ENCODE measurements at places on chromosomes 3 and 15.

DNA sequence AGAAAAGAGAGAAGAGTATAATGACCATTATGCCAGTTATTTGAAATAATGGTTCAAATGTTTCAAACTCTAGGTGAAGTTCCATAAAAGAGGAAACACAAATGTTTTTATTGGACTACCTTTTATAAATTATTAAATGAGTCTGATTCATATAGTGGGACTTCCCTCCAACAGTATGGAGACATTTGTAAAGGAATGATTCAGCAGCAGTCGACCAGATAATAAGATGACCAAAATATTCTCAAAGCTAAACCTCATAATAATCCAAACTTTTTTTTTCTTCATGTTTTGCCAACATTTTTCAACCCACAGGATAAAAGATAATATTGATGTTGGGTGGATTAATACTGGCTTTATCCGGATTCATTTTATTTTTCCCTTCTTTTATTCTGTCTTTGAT is 18.8 kb downstream of the TIPARP start:
- DNase-seq = no peak

DNA sequence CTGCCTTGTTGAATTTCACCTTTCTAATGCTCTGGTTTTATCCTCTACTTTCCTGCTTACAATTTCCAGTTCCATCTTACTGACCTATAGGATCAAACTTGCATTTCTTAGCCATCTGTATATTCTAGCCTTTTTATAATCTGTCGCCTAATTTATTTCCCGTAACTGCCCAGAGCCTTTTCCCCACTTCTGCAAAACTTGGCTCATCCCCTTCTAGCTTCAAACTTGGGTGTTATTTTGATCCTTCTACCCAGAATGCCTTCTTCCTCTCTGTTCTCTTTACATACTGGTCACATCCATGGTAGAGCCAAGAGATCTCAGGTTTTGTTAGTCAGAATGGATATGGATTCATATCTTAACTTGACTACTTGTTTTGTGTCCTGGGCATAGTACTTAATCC is 2.6 kb downstream of the SACM1L start:
- DNase-seq = no peak

- peak; percentile 91 for DNase-seq
These were observed 567 bp downstream of the TOP2B start for GRCh38 chr3:25663869-25664811.

DNA sequence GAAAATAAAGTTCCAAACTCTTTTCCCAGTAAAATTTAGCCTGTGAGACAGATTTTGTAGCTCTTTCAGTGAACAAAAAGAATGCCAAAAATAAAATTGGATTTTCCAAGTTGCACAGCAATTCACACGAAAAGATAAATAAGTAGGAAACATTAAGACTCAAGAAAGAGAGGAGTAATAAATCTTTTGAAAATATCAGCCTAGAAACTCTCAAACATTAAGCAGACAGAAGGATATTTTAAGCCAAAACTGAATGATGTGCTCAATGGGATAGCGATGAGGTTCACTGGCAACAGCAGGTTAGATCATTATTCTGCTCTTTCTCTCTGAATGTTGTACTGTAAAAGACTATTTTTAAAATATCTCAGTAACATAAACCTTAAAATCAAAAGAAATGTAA is 115.0 kb downstream of the STAG1 start:
- no peak for DNase-seq

- DNase-seq = no peak
These were observed 457.7 kb downstream of the EPHA3 start for GRCh38 chr3:89565098-89565497.

DNA sequence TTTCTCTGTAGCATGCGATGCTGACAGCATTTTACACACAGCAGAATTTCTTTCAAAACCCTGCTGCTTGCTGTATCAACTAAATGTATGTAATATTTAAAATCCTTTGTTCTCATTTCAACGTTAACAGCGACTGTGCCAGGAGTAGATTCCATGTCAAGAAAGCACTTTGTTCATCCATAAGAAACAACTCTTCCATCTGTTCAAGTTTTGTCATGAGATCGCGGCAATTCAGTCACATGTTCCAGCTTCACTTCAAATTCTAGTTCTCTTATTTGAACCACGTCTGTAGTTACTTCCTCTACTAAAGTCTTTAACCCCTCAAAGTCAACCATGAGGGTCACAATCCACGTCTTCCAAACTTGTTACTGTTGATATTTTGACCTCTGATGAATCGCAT is 50.6 kb downstream of the SMARCC1 start:
- no peak for DNase-seq

- DNase-seq = no peak
These were observed 43.9 kb downstream of the P3H2 start for GRCh38 chr3:190076601-190077394.

DNA sequence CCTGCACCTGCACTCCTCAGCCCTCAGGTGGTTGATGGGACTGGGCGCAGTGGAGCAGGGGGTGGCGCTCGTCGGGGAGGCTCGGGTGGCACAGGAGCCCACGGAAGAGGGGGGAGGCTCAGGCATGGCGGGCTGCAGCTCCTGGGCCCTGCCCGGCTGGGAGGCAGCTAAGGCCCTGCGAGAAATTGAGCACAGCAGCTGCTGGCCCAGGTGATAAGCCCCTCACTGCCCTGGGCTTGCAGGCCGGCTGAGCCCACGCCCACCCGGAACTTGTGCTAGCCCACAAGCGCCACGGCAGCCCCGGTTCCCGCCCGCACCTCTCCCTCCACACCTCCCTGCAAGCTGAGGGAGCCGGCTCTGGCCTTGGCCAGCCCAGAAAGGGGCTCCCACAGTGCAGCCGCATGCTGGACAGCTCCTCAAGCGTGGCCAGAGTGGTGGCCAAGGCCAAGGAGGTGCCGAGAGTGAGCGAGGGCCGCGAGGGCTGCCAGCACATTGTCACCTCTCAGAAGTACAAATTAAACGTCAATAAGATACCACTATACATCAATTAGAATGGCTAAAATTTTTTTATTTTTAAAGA is 5.1 kb upstream of the VHL start:
- no peak for DNase-seq

DNA sequence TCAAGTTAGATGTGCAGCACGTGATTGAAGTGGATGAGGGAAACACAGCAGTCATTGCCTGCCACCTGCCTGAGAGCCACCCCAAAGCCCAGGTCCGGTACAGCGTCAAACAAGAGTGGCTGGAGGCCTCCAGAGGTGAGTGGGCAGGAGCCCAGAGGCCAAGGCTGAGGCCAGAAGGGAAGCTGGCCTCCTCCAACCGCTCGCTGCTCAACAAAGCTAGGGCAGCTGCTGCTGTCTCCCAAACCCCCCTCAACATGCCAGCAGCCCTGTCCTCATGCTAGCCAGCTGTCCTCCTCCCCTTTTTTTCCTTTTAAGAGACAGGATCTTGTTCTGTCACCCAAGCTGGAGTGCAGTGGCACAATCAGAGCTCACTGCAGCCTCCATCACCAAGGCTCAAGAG is 57.0 kb downstream of the BOC start:
- DNase-seq = no peak

DNA sequence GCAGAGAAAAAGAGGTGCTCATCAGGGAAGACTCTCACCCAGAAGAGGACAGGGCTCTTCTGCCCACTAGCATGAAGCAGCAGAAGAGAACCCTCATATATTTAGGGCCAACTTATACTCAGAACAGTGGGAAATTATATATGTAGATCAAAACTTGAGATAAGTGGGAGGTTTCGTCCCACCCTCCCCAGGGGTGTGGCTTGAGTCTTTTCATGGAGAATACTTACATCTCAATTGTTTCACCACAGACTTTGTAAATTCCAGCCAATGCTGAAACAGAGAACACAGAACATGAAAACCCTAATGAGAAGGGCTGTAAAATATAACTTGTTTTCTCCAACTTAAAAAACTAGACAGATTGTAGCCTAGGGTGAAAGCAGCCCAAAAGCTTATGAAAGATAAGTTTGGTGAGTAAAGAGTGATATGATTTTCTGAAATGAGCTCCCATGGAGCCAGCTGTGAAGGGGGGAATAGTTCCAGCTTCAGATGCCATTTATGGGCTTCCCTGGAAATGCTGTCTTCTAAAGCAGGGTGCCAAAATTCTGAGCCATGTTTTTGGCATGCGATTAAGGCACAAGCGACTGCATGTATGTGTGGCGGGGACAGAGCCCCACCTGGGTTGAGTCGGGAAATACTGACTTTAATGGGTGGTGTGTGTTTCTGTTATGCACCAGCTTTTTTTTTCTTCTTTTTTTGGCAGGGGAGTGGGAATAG is 92.9 kb downstream of the WDR76 start:
- no peak for DNase-seq

DNA sequence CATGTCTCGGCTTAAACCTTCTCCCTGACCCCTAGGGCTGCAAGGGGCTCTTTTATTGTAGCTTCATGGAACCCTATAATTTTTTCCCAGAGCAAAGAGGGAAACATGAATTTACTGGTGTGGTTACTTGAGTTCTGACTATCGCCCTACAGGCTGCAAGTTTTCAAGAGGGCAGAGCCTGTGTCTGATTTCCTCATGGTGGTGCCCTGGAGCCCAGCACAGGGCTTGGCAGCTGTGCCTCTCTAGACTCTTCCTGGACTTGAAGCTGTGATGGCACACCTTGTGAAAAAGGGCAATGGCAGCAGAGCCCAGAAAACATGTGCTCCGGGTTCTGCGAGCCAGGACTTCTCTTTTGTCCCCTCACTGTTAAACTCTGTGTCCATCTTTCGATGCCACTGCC is 34.2 kb upstream of the TF start:
- DNase-seq = no peak

GRCh38 chr3:197750858-197751737 is 1.4 kb downstream of the FYTTD1 start:
- peak; percentile 78 for DNase-seq

DNA sequence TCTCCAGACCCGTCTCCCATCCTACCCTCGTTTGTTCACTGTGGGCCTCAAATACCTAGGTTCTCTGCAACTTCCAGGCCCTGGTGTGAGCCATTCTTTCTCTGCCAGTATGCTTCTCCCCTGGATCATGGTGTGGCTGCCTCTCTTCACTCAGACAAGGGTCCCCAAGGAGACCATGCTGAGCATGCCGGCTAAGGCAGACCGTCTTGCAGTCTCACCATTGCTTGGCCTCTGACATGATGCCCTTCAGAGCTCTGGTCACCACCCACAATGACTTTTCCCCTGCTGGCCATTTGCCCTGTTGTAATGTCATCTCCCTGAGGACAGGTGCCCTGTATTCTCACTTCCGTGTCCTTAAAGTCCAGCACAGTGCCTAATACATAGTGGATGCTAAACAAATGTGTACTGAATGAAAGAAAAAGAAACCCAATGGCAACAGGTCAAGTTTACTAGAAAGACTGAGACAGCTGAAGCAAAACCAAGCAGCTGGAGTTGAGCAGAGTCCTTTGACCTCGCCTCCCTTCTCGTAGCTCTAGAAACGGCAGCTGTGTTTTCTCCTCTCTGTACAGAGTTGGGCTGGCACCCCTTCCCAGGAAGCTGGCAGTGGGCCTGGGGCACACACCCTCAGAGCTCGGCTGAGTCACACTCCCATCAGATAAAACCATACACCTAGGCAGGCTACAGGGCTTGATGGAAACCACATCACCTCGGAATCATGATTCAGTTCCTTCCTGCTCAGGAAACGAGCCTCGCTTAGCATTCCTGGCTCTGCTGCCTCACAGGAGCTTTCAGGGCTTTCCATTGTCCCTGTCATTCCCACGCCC is 8.6 kb downstream of the TLR9 start:
- peak; percentile 86 for DNase-seq

DNA sequence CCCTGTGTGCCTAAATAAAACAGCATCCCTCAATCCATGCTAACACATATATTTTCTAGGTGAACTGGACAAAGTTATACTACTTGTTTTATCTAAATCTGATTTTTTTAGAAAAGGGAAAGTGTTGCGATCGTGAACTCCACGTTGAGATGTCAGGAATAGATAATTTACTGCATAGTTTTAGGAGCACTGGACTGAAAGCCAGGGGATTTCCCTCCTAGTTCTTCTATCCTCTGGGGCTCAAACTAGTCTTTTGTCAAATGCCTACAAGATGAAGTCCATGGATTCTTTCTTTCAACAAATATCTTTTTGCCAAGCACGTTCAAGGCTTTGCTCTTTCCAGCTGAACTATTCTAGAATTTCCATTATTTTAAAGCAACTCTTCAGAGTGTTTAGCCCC is 617 bp upstream of the HPS3 start:
- DNase-seq = no peak

DNA sequence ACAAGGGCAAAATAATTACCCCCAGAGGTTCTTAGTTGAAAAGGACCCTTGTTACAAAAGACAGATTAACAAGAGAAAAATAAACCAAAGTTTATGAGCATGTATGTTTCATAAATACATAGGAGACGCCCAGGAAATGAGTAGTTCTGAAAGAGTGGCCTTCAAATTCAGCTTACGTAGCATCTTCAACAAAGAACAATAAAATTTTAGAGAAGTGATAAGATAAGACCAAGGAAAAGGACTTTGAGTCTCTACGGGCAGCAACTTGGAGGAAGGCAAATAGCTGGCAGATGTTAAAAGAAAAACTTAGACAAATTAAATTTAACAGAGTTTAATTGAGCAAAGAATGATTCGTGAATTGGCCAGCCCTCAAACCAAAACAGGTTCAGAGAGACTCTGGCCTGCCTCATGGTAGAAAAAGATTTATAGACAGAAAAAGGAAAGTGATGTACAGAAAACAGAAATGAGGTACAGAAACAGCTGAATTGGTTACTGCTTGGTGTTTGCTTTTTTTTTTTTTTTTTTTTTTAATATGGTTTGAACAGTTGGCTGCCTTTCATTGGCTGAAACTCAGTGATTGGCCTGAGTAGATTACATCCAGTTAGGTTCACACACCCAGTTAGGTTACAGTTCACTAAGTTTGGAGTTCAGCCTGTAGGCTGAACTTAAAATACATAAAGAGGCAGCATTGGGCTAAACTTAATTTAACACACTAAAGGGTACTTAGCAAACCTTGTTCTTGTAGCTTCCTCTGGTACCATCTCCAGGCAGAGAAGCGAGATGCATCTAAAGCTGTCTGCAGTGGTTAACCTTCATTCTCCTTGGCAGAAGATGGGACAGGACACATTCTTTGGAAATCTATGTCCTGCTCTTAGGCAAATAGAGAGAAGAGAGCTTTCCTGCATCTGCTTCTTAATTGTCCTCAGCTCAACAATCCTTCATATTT is 23.2 kb downstream of the C2CD4B start:
- no peak for DNase-seq

- no peak for DNase-seq
These were observed 113.6 kb upstream of the SNTN start for GRCh38 chr3:63538919-63539318.

DNA sequence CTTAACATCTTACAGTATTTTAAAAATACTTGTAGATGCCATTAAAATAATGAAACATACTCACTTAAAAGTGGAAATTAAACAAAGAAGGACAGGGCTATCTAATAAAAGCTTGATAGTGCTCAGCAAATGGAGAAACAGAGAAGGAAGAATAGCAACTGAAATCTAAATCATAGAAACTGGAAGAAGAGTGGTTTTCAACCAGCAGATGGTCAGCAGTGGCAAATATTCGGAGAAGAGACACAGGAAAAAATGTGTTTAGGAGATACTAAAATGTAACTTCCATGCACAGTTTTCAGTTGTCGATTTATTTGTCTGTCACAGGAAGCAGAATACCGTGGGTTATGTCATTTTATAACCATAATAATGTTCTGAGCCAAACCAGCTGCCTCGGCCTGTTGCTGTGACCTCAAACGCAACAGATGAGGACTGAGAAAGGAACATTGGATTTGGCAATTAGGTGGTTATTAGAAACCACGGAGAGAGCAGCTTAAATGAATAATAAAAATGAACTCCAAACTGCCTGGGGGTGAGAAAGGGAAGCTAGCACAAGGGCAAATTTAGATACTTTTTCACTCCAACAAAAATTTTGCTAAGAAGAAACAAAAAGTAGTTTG is 246.6 kb upstream of the KCNMB2 start:
- DNase-seq = no peak

- no peak for DNase-seq
These were observed 39.0 kb downstream of the CMSS1 start for GRCh38 chr3:99856437-99857220.

- DNase-seq = no peak
These were observed 75.1 kb downstream of the FOXB1 start for GRCh38 chr15:60079210-60079609.
